ENCODE measurements at places on chromosomes 12 and 14.

GRCh38 chr14:64971943-64972791 lies at the start of gene RAB15:
Gene RAB15 (minus strand): TSS chr14:64972336. CDS start chr14:64972076, 260 bp downstream.
- DNase-seq = no peak

- DNase-seq = no peak
Observed at GRCh38 chr12:15638231-15638630, 151.0 kb downstream of the EPS8 start.

- no peak for DNase-seq
Observed at GRCh38 chr12:123441523-123442164, 5.2 kb upstream of the RILPL2 start.

DNA sequence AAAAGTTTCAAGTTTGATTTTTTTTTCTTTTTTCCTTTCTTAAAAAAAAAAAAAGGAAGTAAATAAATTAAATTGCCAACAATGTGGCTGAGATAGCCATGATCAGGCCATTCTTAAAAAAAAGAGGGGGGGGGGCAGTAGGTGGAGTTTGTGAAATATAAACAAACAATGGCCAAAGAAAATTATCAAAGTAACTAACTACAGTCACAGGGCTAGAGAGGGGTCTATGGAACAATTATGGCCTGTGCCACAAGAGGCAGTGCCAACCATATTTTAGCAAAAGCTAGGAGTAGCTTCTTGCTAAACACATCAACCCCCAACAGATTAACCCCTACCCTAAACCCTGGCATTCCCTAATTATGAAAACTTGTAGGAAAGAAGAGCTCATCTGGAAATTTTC lies 16.2 kb upstream of the SMARCC2 start:
- DNase-seq = no peak

DNA sequence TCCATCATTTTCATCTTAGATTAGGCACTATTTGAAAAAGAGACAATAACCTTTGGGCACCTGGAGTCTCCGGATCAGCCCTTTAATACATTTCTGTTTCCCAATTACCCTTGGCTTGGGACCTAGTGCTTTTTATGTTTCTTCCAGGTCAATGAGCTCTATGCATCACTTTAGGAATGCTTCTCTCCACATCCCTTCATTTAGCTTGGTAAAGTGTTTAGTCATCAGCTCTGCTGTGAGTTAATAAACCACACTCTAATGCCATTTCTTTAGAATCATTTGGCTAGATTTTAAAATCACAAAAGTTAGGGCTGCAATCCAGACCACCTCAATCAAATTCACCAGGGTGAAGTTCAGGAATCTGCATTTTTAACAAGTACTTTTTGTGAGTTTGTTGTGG lies 41.7 kb downstream of the RASSF9 start:
- no peak for DNase-seq

GRCh38 chr12:73445658-73446324 lies 1091.8 kb upstream of the ATXN7L3B start:
- no peak for DNase-seq

GRCh38 chr12:111506260-111506659 lies 92.9 kb downstream of the ATXN2 start:
- no peak for DNase-seq

DNA sequence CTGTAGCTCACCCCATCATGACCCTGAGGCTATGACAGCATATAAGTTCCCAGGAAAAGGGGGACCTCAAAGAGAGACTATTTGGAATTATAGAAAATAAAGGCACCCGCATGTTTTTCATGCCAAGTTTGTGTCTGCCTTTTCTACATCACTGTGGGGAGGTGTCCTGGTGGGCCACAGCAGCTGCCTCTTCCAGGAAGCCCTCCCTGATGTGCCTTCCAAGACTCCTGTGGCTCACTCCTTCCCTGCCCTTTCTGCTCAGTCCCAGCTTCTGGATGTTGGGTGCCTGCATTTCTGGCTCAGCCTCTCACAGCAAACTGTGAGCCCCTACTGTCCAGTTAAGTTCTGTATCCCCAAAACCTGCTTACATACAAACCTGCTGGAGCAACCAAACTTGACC lies 36.3 kb upstream of the BEGAIN start:
- DNase-seq = no peak

DNA sequence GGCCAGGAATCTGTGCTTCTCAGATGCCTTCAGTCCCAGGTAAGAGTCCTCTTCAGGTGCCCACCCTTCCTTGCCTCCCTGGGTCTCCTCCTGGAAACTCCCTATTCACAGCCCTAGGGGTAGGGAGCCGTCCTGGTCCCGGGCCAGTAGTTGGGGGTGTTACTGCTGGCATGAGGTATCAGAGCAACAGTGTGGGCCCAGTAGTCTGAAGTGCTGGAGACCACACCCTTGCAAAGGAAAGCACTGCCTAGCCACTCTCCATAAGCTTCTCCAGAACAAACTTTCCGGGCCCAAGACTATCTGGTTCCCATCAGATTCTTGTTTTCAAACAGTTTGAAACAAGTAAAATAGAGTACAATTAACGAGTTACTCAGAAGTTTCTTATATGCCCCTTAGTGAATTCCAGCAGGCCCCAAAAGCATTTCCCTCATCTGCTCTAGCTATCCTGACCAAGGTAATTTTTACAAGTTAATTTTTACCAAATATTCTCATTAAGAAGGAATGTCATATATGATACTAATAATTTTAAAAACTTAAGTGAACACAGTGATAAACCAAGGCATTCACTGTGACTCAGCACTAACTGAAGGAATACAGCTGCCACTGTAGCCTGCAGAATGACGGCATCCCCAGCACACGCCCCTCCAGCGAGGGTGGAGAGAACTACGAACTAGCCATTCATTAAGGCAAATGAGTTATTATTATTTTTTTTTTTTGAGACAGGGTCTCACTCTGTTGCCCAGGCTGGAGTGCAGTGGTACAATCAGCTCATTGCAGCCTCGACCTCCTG lies 49.4 kb downstream of the MOK start:
- DNase-seq = no peak

GRCh38 chr14:50865391-50866076 lies 6.3 kb upstream of the ABHD12B start:
- DNase-seq = no peak

DNA sequence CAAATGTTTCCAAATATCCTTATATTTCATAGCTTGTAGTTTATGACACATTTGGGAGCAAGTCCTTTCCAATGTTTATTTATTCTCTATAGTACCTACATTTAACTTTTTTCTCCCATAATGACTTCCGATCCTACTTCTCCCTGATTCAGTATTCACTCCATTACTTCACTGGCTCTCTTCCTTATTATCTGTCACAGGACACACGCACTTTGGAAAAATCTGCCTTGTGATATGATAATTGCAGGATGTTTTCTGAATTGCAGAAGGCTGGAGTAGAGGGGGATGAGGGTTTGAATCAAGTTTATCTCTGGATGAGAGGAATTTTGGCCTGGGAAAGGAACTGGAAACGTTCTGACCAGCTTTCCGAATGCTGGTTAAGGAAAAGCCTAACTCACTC lies 75.0 kb downstream of the HMGA2 start:
- no peak for DNase-seq

GRCh38 chr12:106147956-106148355 lies 9.2 kb upstream of the NUAK1 start:
- DNase-seq = no peak

GRCh38 chr14:70392676-70393075 lies 24.2 kb downstream of the SYNJ2BP start:
- DNase-seq = no peak

GRCh38 chr14:61598980-61599379 lies 96.3 kb upstream of the HIF1A start:
- DNase-seq = no peak

GRCh38 chr14:24310265-24310645 lies 315 bp downstream of the LTB4R2 start:
- no peak for DNase-seq
